ENCODE measurements at places on chromosomes 6 and 20.

- DNase-seq, result no peak
Measured at GRCh38 chr6:86535100-86535499, 402.2 kb upstream of the HTR1E start.

DNA sequence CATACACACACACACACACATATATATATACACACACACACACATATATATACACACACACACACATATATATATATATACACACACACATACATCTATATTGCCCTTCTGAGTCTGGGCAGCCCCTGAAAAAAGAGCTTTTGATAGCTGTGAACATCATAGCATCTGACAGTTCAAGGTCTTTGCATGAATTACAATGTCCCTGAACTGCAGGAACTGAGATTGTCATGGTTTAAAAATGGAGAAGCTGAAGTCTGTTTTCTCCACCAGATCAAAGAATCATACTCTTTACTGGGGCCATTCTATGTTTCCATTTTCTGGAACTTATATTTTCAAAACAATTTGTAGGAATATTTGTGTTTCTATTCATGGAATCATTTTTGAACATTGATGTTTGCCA, 189.8 kb downstream of the ZDHHC14 start:
- DNase-seq, result no peak

DNA sequence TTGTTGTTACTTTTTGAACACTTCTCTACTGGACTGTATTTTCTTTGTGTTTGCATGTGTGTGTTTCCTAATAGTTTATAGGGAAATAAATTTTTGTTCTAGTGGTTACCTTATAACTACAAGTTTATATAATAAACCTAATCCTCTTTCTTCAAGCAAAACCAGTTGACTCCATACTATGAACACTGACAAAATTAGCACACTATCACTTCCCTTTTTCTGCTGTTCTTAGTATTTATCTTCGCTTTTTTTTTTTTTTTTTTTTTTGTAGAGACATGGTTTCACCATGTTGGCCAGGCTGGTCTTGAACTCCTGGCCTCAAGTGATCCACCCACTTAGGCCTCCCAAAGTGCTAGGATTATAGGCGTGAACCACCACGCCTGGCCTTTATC, 25.0 kb upstream of the C6orf62 start:
- no peak for DNase-seq

GRCh38 chr6:102670735-102671134, 1277.2 kb downstream of the GRIK2 start:
- no peak for DNase-seq

DNA sequence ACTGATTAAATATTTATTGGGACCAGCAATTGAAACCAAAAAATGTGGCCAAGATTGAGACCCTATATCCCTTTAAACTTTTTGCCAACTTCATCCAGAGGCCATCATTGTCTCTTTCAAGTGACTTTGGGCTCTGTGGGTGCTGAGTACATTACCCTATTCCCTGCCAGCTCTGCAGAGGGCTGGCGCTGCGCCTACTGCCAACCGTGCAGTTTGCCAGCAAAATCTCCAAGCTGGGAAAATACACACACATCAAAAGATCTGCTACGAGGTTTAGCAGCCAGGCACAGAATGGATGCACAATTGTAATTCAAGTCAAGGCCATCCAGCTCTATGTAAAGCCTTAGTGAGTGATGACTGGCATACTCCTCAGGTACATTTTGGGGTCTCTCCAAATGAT, 125.0 kb downstream of the CBLN4 start:
- DNase-seq, result no peak

GRCh38 chr6:50128420-50129005, 78.8 kb upstream of the DEFB112 start:
- DNase-seq, result no peak

DNA sequence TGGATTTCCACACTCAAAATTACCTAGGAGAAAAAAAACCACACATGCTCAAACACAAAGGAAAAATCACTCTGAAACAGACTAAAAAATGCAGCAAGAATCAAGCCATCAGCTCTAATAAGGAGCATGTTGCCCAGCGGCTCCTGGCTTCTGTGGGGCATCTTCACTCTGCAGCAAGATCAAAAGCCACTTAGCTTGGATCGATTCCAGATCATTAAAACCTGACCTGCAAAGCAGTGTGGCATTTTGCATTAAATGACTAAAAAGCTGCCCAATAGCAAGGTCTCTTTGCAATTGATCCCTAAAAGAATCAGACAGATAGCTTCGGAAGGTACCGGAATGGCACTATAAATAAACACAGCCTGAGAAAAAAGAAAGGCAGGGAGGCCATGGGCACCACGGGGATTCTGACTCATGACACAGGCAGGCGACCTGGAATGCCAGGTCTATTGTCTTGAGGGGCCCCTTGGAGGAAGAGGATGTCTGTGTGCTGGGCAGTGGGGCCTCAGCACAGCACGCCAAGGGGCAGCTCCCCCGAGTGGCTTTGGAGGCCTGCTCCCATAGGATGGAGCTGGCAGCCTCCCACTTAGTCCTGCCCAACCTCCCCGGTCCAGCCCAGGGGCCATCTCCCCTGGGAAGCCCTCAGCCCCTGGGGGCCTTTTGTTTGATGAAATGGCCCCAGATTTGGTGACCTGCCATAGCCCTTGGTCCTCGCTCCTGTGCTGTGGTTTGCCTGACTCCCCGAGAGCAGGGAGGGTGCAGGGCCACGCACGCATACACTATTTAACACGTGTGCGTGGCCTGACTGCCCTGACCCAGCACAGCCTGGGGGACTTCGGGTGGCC, 7.6 kb downstream of the LEMD2 start:
- no peak for DNase-seq

GRCh38 chr20:12171923-12172524, 254.3 kb downstream of the BTBD3 start:
- no peak for DNase-seq

GRCh38 chr6:77455271-77455670, 8.0 kb downstream of the HTR1B start:
- DNase-seq, result no peak

GRCh38 chr6:131054392-131055250, 8.4 kb downstream of the EPB41L2 start:
- DNase-seq, result no peak

DNA sequence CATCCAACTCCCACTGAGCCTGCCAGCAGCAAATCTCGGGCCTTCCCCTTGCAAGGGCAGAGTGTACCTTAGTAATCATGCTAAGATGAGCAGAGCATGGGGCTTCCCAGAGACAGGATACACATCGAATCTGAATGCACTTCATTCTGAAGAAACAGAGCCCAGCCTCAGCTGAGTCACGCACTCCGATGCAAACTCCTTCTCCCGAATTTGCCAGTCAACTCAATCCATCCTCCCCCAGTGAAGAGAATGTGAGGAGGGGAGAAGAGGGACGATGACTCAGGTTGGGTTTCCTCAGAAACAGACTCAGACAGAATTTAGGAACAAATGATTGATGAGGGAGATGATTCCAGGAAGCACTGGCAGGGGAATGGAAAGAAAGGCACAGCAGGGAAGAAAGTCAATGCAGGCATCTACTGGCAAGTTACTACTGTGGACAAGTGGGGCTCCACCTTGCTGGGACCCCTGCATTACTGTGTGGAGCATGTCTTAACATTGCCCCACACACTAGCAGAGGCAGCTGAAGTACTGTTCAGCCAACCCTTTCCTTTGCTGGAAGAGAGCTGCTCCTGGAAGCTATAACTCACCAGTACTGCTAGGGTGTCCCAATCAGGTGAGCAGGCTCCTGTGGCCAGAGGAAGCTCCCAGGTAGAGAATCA, 251.6 kb downstream of the ADGB start:
- DNase-seq, result no peak
